Left lung (tissue), 14 donors: ENCODE measurements at places on chromosomes 11 and 22. TPM values are rescaled to one million over a fixed set of nuclear protein-coding genes. Genes with fewer than 3 reads are reported as not detected.

DNA sequence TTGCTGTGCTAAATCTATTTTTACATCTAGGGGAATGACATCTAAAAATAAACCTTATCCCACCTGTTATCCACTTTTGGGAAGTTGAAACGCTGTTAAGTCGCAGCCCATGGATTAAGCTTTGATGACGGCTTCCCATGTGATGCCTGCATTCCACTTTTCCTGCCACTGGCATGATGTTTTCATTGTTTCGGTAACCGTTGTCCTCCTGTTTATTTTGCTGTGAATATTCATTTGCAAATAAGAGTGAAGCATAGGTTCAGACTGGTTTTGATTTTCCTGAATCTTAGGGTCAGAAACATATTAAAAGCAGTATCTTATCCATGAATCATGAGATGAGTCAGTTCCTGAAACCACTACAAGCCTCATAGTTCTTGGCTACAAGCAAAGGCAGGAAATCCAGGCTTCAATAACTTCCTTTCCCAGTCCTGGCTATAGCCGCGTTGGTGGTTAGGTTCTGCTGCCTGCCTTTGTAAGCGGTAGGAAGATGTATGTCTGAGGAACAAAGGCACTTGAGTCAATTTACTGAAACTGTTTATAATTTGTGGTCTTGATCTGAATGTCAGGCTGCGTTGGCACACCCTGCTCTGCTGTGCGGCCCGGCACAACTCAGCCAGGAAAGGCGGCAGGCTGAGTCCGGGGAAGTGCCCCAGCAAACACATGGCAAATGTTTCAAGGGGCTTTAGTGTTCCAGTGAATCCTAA is 19.4 kb downstream of the TEAD1 start:
- no peak for DNase-seq

DNA sequence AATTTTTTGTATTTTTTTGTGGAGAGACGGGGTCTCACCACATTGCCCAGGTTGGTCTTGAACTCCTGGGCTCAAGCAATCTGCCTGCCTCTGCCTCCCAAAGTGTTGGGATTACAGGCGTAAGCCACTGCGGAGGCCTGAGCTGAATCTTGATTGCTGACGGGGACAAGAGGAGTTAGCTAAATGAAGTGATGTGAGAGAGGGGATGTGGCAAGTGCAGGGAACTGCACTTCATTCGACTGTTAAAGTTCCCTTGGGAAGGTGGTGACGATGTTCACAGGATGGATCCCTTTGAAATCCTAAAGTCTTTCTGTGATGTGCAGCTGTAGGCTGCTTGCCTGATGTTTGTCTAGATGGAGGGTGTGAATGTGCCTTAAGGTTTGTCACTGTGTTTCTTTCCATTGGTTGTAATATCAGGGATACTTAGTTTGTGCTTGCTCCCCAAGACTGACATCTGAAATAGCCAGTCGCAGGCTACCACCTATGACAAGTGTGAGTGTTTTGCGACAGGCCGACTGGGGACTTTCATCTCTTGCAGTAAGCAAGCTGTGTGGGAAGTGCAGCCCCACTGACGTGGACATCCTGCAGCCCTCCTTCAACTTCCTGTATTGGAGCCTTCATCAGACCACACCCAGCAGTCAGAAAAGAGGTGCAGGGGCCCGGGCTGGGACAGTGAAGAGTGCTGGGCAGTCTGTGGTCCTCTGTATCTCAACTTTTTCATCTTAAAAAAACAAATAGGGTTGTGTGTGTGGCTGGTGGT is 19.6 kb upstream of the CCDC134 start:
- DNase-seq = peak; percentile 88

DNA sequence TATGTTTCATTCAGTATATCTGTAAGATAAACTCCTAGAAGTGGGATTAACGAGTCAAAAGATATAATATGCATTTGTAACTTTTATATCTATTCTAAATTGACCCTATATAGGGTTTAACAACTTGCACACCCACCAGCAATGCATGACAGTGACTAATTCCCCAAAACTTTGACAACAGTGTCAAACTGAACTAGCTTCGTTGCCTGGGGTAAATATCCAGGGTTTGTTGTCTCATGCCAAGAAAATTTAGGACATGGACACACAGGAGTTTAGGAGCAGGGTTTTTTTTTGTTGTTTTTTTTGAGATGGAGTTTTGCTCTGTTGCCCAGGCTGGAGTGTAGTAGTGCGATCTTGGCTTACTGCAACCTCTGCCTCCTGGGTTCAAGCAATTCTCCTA is 5.1 kb downstream of the SNU13 start:
- no peak for DNase-seq

- no peak for DNase-seq
These were observed 25.1 kb upstream of the EIF3D start for GRCh38 chr22:36554098-36554497.

GRCh38 chr11:78995171-78995570 is 420.5 kb upstream of the NARS2 start:
- peak; percentile 16 for DNase-seq

- no peak for DNase-seq
These were observed 1.9 kb upstream of the GCAT start for GRCh38 chr22:37805810-37806277.

DNA sequence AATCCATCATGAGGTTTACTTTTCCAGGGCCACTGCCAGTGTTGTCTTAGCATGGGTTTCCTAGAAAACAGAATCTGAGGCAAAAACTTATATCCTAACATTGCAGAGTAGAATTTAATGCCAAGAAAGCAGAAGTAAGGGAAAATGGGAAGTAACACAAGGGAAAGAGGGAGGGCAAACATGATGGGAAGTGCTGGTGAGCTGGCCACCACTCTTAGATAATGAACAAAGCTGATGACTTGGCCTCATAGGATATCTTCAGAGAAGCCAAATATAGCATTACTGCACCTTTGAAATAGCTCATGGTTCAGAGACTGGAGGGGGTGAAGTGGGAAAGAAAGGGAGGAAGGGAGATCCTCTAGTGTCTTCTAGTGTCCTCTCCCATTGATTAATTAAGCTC is 24.8 kb upstream of the CALCB start:
- no peak for DNase-seq

GRCh38 chr11:35111161-35112055 is 27.6 kb upstream of the CD44 start:
- no peak for DNase-seq

GRCh38 chr11:64090806-64091516 is 55.2 kb downstream of the FLRT1 start:
- DNase-seq = no peak

DNA sequence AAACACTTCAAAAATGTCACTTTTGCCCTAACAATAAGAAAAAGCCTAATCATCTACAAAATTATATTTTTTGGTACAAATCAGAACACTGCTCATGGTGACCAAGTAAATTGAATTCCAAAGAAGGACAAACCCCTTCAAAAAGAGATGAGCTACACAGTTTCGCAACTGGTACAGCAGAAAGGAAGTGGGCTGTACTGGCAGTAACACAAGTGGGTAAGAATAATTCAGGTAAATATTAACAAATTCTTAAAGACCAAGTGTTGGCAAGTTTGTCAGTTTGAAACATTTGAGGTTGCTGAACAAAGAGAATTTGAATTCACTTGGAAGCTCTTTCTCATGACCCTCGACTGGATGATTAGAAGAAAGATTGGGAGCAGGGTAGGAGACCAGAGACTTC is 35.5 kb downstream of the MSANTD4 start:
- DNase-seq = no peak

DNA sequence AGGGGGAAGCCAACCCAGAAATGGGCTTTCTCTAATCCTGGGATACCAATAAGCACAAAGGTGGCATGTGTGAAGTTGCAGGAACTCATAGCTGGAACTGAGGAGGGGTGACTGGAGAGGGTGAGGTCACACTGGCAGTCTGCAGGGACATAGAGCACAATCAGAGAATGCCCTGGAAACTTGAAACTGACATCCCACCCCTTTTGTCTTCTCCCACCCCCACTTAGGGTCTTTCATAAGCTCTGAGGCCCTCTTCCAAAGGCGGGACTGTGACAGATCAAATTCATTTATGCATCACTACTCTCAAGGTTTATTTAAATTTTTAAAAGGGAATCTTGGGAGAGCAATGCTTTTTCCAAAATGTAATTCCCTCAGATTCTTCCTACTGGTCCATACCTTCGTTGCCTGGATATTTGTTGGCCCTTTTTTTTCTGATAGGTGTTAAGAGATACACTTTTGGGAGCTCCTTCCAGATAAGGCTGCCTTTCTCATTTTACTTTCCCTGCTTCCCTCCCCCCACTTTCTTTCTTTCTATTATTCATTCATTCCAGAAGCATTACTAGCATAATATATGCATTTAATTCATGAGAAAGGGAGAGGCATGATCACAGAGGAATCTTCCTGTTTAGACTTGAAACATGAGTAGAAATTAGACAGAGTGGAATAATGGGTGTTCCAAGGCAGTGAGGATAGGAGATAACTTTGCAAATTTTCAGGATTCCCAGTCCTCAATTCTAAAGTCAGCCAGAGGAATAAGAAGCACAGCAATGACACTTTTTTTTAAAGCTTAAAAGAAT is 14.8 kb downstream of the OR51E2 start:
- DNase-seq = no peak

- no peak for DNase-seq
These were observed 117.9 kb upstream of the GRIA4 start for GRCh38 chr11:105492010-105492409.

DNA sequence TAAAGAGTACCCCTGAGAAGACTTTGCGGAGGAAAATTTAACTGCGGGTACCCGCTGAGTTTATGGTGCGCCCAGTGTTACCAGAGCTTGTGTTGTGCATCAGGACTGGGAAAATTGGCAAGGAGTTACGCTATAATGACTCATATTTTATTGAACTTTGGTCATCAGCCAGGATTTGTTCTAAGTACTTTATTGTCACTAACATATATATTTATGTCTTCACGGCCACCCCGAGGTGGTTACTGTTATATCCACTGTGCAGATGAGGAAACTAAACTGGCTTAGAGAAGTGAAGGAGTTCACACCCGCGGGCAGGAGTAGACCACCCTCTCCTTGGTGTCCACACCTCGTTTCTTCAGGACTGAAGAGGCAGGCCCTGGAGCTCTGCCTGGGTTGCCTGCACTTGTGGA is 667 bp downstream of the ACCS start:
- peak; percentile 13 for DNase-seq

GRCh38 chr22:37128555-37129281 is 19.2 kb upstream of the TMPRSS6 start:
- no peak for DNase-seq

- DNase-seq = peak; percentile 49
These were observed at the start of gene ELMOD1 for GRCh38 chr11:107590460-107591377. TSS of gene ELMOD1 (plus strand) at chr11:107591147. CDS start at chr11:107618190, 27,043 bp downstream.

DNA sequence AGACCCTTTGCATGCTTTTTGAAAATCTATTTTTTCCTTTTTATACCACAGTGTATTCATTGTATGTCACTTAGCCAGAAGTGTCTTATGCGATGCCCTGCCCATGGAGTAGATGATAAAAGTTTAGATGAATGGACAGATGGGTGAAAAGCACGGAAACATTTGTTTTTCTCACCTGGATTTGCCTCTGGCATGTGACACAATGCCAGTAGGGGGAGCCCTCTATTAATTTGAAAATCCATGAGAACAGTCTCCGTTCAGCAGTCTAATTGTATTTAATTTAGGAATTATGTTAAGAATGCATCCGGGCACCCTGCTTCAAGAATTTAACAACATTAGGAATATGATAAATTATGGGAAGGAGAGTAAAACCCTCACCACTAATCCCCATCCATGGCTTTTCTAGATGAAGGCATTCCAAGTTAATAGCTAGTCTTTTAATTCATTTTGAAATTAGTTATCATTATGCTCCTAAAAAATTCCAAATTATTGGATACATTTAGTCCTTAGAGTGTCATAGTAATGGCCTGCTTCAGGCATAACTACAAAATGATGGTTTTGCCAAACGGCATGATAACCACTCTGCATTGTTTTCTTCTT is 55.3 kb upstream of the ALKBH3 start:
- DNase-seq = no peak

- peak; percentile 68 for DNase-seq
These were observed at the start of gene PVALB for GRCh38 chr22:36816636-36817524. TSS of gene PVALB (minus strand) at chr22:36817035. CDS start at chr22:36817005, 30 bp downstream.

GRCh38 chr11:115284773-115285172 is 219.4 kb downstream of the CADM1 start:
- DNase-seq = no peak

- no peak for DNase-seq
These were observed 1.9 kb downstream of the SLC5A12 start for GRCh38 chr11:26719998-26720397.

Gene OMP
- polyA plus RNA-seq = 0.41 TPM

Gene TRIM66
- polyA plus RNA-seq = 12.3 TPM

Gene VSIG2
- 32.6 TPM for polyA plus RNA-seq

Gene POTEH
- polyA plus RNA-seq = not detected

Gene MS4A15
- polyA plus RNA-seq = not detected

Gene ZNF280B
- 4.4 TPM for polyA plus RNA-seq

Gene DRAP1
- 112 TPM for polyA plus RNA-seq

Gene OR2AG1
- polyA plus RNA-seq = 0.06 TPM

Gene C22orf23
- 7.2 TPM for polyA plus RNA-seq

Gene WBP2NL
- 2.5 TPM for polyA plus RNA-seq

Gene SIK2
- 28.3 TPM for polyA plus RNA-seq
